ENCODE measurements at places on chromosomes 3 and 15. TPM values are rescaled to one million over a fixed set of nuclear protein-coding genes. Genes with fewer than 3 reads are reported as not detected.

Gene ACP3
- not detected for total RNA-seq

Gene PLA2G4E
- not detected for total RNA-seq

Gene CAMKV
- total RNA-seq = 1.3 TPM

Gene SLC30A4
- total RNA-seq = 1.6 TPM

Gene KLHL40
- not detected for total RNA-seq

Gene PRR20G
- not detected for total RNA-seq

Gene GOLGA6D
- total RNA-seq = not detected

Gene BSN
- total RNA-seq = 0.09 TPM

Gene C3orf22
- not detected for total RNA-seq

Gene TEX9
- 1.8 TPM for total RNA-seq

Gene CHL1
- not detected for total RNA-seq

Gene ITIH3
- total RNA-seq = not detected

Gene IGDCC3
- not detected for total RNA-seq

Gene CPNE9
- 0.14 TPM for total RNA-seq

Gene EPB42
- total RNA-seq = not detected

Gene CMTM8
- 9.3 TPM for total RNA-seq

Gene SLC25A38
- total RNA-seq = 24.8 TPM

Gene ATP1B3
- total RNA-seq = 132 TPM

Gene NMD3
- 49.6 TPM for total RNA-seq

Gene C3orf49
- total RNA-seq = not detected

Gene COL6A5
- total RNA-seq = not detected

Gene CMC1
- total RNA-seq = 21.6 TPM

Gene GHSR
- total RNA-seq = not detected

Gene C3orf18
- total RNA-seq = 31.7 TPM

Gene GNAT1
- 0.14 TPM for total RNA-seq

Gene EPHB1
- 0.98 TPM for total RNA-seq

Gene MUSTN1
- total RNA-seq = not detected

Data from activated CD4-positive, alpha-beta T cell treated with anti-CD3 and anti-CD28 coated beads for 36 hours (primary cell).